Stimulated activated CD4-positive, alpha-beta T cell treated with anti-CD3 and anti-CD28 coated beads, Interleukin-1b, Interleukin-23, amount 100 ng/mL, for 1 hour (primary cell): ENCODE measurements at places on chromosomes 4 and X.

DNA sequence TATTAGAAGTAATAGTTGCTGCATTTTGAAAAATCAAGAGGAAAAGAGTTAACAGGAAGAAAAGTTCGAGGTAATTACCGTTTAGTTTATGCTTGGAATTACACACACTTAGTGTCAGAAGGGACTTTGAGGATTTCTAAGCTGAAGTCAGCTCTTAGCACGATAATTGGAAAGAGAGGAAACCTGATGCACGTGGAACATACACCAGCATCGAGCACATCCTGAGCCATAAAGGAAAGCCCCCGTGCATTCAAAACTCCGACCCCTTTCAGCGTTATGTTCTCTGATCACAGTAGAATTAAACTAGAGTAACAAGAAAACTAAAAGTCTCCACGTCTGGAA, 400 bp upstream of the PAQR3 start:
- DNase-seq, result no peak

DNA sequence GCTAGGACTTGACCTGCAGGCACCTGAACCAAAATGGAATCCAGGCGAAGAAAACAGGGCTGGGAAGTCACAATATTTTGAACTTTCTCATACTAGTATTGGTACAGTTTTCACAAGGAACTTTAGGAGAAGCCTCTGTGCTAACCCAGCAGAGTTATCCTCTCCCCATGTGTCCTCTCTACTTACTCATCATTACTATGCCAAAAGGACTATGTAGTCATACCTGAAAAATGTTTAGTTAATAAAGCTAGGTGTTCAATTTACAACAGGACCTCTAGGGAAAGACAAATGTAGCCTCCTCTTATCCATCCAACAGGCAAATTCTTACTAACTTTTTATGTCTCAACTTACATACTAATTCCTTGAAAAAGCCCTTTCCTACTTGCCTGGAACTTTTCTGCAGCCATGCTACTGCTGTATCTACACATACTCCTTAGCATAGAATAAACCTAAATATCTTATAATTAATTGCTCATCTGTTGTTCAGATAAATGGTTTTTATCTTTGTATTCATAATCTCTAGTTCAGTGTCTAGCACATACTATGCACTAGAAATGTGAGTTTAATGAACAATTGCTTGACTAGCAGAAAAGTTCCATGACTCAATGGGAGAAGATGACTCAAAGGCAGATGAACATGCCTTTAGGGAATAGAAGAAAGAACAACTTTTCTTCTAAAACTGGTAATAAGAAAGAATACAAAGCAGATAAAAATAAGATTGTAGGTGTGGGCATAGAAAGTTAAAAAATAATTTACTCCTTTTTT, 215.5 kb upstream of the VEGFC start:
- no peak for DNase-seq

DNA sequence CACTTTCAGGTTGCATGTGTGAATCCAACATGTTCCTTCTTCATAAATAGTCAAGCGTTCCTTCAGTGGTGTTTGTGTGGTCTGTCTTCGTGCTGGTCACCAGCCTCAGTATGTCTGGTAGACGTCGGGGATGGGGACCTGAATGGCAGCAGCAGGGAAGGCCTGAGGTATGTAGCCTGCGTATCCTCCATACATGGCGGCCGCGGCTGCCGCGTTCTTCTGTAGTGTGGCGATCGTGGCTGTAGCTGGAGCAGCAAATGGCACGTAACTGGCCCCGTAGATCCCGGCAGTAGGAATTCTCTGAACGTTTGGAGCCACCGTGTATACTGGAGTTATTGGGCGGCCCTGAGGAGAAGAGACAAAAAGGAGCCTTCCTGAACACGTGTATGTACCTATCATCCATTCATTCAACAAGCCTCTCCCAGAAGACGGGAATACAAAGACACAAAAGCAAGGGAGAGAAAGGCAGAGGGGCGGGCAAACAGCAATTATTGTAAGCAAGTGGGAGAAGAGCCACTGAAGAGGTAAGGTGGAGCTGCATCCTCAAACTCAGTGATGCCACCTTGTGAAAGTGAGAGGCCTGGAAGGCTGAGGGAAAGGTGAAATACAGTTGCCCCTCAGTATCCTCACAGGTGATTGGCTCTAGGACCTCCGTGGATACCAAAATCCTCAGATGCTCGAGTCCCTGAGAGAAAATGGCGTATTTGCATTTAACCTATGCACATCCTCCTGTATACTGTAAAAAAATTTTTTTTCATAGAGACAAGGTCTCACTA, 90.9 kb downstream of the CHRNA9 start:
- DNase-seq, result no peak

DNA sequence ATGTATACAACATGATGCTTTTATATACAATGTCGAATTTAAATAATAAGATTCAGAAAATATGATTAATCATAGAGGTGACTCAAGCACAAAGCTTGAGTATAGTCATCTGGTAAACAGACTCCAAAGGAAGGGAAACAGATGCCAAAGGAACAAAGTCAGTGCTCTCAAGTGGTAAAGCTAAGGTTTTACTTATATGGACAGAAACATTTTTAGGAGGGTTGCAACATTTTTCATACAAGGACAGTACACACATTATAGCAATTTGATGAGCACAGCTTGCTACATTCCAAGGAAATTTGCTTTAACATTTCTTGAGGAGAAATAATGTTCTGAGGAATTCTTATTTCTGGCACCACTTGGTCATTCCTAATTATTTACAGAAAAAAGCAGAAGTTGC, 333.4 kb upstream of the AADAT start:
- DNase-seq, result no peak

GRCh38 chr4:149031399-149031798, 589.2 kb upstream of the NR3C2 start:
- no peak for DNase-seq

DNA sequence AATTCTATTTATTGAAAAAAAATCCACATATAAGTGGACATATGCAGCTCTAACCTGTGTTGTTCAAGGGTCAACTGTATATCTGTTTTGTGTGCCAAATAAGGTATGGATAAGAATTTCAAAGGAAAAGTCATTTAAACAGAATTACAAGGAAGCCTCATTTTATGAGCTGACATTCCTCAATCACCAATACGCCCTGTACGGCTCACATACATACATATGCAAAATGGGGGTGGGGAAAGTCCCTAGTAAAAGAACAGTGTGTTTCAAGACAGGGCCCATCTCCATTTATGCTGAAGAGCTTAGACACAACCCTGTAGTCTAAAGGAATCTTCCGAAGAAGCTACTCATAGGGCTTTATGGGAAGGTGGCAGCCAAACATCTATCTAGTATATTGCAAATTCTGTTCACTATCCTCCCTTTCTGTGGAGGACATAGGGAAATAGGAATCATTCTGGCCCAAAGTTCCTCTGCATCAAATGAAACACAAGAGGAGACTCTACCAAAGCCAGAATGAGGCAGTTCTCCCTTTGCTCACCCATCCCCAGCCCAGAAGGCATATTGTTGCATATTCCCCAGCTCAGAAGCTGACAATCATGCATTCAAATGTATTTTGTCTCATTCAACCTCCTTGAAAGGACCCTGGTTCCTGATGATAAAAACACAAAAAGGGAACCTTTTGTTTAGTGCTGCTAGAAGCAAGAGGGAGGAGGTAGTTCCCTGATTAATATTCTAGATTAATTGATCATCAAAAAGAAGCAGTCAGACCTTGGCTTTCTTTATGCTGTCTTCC, 13.7 kb upstream of the ZBTB33 start:
- no peak for DNase-seq

DNA sequence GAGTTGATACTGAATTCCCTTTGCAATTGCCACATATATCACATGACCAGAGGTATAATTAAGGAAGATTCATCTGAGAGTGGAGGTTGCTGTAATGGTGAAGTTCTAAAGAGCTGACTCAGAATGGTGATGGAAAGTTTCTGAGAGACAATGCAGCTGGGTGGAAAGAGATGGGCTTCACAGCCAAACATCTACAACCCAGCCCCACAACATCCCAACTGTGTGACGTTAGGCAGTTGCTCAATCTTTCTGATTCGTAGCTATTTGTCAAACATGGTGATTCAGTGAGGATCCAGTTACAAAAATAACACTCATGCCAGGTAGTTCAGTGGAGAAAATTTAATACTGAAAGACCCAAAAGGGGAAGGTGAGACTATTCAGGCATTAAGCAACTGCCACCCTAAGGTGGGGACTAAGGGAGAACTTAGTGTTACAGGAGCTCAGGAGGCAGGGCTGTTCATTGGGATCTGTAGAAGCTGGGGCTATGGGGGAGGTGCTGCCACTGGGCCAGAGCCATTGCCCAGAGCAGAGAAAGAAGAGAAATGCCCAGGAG, 6.9 kb upstream of the AFF1 start:
- no peak for DNase-seq

DNA sequence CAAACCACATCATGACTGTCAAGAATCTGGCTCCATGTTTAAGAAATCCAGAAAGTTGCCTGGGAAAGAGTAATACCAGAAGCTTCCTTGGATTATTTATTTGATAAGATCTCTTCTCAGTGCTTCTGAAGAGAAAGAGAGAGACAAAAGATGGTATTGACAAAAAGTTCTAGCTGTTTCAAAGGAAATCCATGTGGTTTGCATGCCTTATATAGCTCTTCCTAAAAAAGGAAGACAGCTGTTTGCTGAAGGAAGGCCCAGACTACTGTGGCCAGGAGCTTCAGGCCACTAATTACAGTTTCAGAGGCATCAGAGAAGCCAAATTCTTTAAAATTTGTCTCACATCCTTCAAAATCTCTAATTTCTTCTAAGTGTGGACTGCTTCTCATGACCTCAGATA, 565.2 kb upstream of the SLIT2 start:
- DNase-seq, result no peak

DNA sequence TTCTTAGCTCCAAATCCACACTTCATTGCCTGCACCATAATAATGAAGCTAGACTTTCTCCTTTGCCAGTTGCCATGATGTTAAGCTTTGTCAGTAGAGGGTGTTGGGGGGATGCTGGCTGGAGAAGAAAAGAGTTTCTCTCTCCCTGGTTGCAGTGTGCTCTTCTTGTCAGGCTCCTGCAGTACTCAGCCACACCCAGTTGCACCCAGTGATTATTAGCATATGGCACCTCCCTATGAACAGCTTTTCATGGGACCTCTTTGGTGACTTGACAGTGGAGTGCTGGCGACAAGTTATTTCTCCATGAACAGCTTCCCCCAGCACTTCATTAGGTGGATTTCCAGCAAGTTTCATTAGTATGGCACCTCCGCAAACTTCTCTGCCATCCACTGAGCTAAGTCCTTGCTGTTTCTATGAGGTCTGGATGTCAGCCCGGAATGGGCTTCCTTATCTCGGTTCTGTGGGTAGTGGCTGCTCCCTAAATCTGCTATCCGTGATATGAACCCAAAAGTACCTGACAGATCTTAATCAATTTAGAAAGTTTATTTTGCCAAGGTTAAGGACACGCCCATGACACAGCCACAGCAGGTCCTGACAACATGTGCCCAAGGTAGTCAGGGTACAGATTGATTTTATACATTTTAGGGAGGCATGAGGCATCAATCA, 18.8 kb upstream of the OTUD4 start:
- no peak for DNase-seq

DNA sequence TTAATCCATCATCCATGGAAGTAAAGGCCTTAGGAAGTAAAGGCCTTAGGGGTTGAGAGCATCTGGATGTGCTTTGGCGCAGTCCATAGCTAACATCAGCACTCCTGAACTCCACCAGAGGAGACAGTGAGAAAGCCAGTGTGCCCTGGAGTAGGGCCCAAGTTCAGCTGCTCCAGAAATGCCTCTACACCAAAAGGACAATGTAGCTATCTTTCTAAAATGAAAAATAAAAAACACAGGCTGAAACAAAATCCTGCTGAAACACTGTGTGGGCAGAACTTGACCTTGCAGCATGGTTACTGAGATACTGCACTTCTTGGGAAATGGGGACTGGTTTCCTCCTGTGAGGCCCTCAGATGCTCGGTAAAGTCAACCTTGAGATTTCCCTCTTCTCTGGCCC, 29.3 kb downstream of the SH3RF1 start:
- no peak for DNase-seq

- DNase-seq, result no peak
These were observed 891.0 kb upstream of the FRG1 start for GRCh38 chr4:189049682-189050081.

GRCh38 chr4:108725457-108725856, 37.4 kb downstream of the ETNPPL start:
- DNase-seq, result no peak

DNA sequence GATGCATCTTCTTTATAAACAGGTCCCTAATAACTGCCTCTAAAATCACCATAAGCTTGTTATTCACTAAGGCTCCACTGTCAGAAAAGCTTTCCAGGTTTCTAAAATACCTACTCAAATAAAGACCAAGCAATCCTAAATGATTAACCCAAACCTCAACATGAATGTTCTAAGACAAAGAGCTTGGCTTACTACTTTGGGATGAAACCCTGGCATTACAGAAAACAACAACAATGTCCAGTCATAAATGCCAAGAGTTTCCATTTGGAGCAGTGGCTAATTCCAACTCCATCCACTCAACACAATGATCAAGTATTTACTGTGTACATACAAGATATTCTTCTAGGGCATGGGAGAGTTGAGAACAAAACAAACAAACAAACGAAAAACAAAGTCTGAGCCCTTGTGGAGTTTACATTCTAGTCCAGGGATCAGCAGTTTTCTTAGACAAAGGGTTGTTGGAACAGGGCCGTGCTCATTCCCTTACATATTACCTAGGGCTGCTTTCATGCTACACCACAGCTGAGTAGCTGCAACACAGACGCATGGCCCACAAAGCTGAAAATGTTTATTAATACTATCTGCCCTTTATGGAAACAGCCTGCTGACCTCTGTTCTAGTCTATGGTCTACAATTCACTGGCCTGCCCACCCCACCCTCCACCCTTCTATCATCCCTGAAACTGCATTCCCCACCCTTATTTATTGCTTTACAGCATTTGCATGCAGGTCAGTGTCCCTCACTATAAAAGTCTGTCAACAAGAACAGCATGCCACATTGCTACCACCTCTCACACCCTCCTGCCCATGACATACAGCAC, 23.7 kb downstream of the ABCG2 start:
- DNase-seq, result no peak
